ENCODE measurements at places on chromosomes 1 and 21. TPM values are rescaled to one million over a fixed set of nuclear protein-coding genes. Genes with fewer than 3 reads are reported as not detected.

The FCRL6 gene
- not detected for total RNA-seq

The ADPRS gene
- total RNA-seq, result 33.6 TPM

The AK5 gene
- 20.6 TPM for total RNA-seq

The GPR3 gene
- total RNA-seq, result 0.98 TPM

The E2F2 gene
- 2.6 TPM for total RNA-seq

The OR2T33 gene
- total RNA-seq, result not detected

The USH2A gene
- not detected for total RNA-seq

The CSF1 gene
- 21.0 TPM for total RNA-seq

The GOLT1A gene
- not detected for total RNA-seq

The APCS gene
- not detected for total RNA-seq

The ZYG11A gene
- 1.4 TPM for total RNA-seq
